ENCODE measurements at places on chromosomes 6 and 20. TPM values are rescaled to one million over a fixed set of nuclear protein-coding genes. Genes with fewer than 3 reads are reported as not detected.

DNA sequence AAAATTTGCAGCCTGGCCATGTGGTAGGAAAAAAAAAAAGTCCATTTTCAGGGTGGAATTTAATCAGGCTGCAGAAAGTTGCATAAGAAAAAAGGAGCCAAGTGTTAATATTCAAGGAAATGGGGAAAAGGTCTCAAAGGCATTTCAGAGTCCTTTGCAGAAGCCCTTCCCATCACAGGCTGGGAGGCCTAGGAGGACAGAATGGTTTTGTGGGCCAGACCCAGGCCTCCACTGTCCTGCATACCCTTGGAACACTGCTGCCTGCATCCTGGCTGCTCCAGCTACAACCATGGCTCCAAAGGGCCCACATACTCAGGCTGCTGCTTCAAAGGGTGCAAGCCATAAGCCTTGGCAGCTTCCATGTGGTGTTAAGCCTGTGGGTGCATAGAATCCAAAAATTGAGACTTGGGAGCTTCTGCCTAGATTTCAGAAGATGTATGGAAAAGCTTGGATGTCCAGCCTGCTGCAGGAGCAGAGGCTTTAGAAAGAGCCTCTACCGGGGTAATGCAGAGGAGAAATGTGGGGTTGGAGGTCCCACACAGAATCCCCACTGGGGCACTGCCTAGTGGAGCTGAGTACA is 239.0 kb upstream of the STXBP5 start:
- no peaks in the 10 kb centered on the region for H3K27me3 ChIP-seq
- H3K27ac ChIP-seq, result no peak overlapping the region
- H3K36me3 ChIP-seq, result no peaks in the 10 kb centered on the region
- no peak overlapping the region for H3K4me3 ChIP-seq
- no peaks in the 10 kb centered on the region for H3K4me1 ChIP-seq

PLG gene
- total RNA-seq, result 0.69 TPM

- no peak overlapping the region for H3K4me3 ChIP-seq
- DNase-seq, result no peak
- no peak overlapping the region for H3K27ac ChIP-seq
- H3K36me3 ChIP-seq, result no peaks in the 10 kb centered on the region
Measured at GRCh38 chr20:52469128-52469527, 277.5 kb upstream of the ZFP64 start.

- H3K4me1 ChIP-seq, result no peaks in the 10 kb centered on the region
- H3K27ac ChIP-seq, result no peak overlapping the region
- H3K27me3 ChIP-seq, result no peaks in the 10 kb centered on the region
- no peak overlapping the region for H3K4me3 ChIP-seq
- DNase-seq, result no peak
Measured at GRCh38 chr6:122153557-122153956, 245.9 kb upstream of the HSF2 start.

OOEP gene
- total RNA-seq, result not detected

- no peak overlapping the region for H3K4me3 ChIP-seq
- no peak overlapping the region for H3K27ac ChIP-seq
- H3K36me3 ChIP-seq, result no peaks in the 10 kb centered on the region
- peaks cover 34% of the 10 kb centered on the region for H3K4me1 ChIP-seq
- no peak for DNase-seq
Measured at GRCh38 chr6:46012834-46013233, 2.8 kb downstream of the CLIC5 start.

DNA sequence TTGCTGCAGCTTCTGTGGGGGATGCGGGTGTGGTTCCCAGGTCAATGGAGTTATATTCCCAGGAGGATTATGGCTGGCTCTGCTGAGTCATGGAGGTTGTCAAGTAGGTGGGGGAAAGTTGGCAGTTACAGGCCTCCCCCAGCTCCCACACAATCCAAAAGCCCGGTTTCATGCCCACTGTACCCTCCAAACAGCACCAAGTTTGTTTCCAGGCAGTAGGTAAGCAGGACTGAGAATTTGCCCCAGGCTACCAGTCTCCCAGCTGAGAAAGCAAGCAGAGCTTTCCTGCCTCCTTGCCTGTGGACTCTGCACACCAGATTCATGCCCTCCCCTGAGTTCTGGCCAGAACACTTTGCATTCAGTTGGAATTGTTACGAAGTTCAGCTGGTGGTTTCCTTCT is 578.2 kb downstream of the MEI4 start:
- no peaks in the 10 kb centered on the region for H3K27me3 ChIP-seq
- no peak overlapping the region for H3K4me3 ChIP-seq
- DNase-seq, result no peak
- no peak overlapping the region for H3K27ac ChIP-seq
- H3K36me3 ChIP-seq, result no peaks in the 10 kb centered on the region

KHDC1L gene
- 5.4 TPM for total RNA-seq

GRCh38 chr20:19120011-19120410 is 92.4 kb upstream of the SLC24A3 start:
- H3K27ac ChIP-seq, result no peak overlapping the region
- no peaks in the 10 kb centered on the region for H3K27me3 ChIP-seq

GRCh38 chr6:158286413-158286812 is 25.9 kb upstream of the TULP4 start:
- no peak overlapping the region for H3K4me3 ChIP-seq
- no peaks in the 10 kb centered on the region for H3K4me1 ChIP-seq
- no peak overlapping the region for H3K27ac ChIP-seq
- no peak for DNase-seq
- no peaks in the 10 kb centered on the region for H3K36me3 ChIP-seq

SPATA25 gene
- total RNA-seq, result 0.42 TPM

RAMACL gene
- 0.15 TPM for total RNA-seq

- no peaks in the 10 kb centered on the region for H3K4me1 ChIP-seq
- peak; percentile 35 for DNase-seq
- H3K36me3 ChIP-seq, result no peaks in the 10 kb centered on the region
- no peak overlapping the region for H3K4me3 ChIP-seq
- no peak overlapping the region for H3K27ac ChIP-seq
Measured at GRCh38 chr6:160667639-160668481, 3.8 kb upstream of the LPA start.

GRCh38 chr6:37624121-37624520 is 73.6 kb downstream of the MDGA1 start:
- no peaks in the 10 kb centered on the region for H3K36me3 ChIP-seq
- DNase-seq, result no peak
- no peaks in the 10 kb centered on the region for H3K27me3 ChIP-seq

GRCh38 chr6:34093206-34093605 is 52.7 kb downstream of the GRM4 start:
- no peaks in the 10 kb centered on the region for H3K27me3 ChIP-seq
- H3K4me3 ChIP-seq, result no peak overlapping the region
- no peak overlapping the region for H3K27ac ChIP-seq
- no peaks in the 10 kb centered on the region for H3K36me3 ChIP-seq
- no peaks in the 10 kb centered on the region for H3K4me1 ChIP-seq
- no peak for DNase-seq

DNA sequence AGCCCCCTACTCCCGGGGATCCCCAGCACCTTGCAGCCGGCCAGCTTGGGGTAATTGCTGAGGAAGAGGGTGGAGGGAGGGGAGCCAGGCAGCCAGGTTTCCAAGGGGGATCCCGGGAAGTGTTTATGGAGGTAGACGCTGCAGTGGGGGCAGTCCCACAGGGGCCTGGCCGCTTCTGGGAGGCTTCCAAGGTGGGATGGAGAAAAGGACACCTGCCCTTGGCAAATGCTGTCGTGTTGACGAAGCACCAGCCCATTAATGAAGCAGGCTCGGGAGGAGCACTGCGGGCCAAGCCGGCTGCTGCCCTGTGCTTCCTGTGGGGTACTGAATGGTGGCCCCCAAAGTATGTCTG is 82.4 kb downstream of the TMEM242 start:
- no peaks in the 10 kb centered on the region for H3K27me3 ChIP-seq
- H3K27ac ChIP-seq, result no peak overlapping the region
- H3K4me3 ChIP-seq, result no peak overlapping the region
- H3K4me1 ChIP-seq, result peaks cover 12% of the 10 kb centered on the region

RIPPLY2 gene
- total RNA-seq, result not detected

DNA sequence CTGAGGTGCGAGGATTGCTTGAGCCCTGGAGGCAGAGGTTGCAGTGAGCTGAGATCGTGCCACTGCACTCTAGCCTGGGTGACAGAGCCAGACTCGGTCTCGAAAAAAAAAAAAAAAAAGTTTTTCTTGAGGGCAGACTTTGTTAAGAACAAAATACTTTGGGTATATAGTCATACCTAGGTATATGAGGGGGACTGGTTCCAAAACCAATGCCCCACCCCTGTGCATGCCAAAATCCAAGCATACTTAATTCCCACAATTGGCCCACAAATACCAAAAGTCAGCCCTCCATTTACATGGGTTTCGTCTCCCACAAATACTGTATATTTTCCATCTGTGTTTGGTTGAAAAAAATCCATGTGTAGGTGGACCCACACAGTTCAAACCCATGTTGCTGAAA is 119.9 kb downstream of the INSM1 start:
- no peak overlapping the region for H3K4me3 ChIP-seq
- H3K27ac ChIP-seq, result no peak overlapping the region

GRCh38 chr20:40961176-40961575 is 67.4 kb upstream of the TOP1 start:
- H3K27ac ChIP-seq, result no peak overlapping the region
- H3K36me3 ChIP-seq, result no peaks in the 10 kb centered on the region
- no peaks in the 10 kb centered on the region for H3K27me3 ChIP-seq
- no peaks in the 10 kb centered on the region for H3K4me1 ChIP-seq

- no peak overlapping the region for H3K4me3 ChIP-seq
- H3K36me3 ChIP-seq, result no peaks in the 10 kb centered on the region
- DNase-seq, result no peak
- H3K4me1 ChIP-seq, result no peaks in the 10 kb centered on the region
Measured at GRCh38 chr6:54103497-54103896, 7.7 kb upstream of the MLIP start.

DNA sequence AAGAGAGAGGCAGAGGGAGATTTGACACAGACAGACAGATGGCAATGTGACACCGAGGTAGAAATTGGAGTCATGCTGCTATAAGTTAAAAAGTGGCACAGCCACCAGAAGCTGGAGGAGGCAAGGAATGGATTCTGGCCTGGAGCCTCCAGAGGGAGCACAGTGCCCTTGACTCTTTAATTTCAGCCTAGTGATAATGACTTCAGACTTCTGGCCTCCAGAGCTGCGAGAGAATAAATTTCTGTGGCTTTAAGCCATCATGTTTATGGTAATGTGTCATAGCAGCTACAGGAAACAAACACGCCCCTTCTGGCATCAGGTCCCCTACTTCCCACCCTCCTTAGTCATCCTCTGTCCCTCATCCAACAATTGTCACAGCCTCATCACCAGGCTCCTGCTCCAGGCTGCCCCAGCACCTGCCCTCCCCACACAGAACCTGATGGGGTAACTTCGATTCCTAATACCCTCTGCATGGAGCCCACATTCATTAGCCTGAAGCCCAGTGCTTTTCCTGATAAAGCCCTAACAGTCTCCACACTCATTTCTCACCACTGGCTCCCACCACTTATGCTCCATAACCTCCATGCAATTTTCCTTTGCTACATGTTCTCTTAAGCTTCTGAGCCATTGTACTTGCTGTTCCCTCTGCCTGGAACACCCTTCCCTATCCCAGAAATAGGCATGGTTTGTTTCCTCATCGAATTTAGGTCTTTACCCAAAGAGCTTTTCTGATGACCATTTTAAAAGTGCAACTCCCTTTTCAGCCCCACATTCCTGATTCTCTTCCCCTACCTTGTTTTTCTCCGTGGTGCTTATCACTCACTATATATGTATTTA is 69.7 kb upstream of the TOX2 start:
- no peaks in the 10 kb centered on the region for H3K27me3 ChIP-seq
- DNase-seq, result peak; percentile 74
- H3K4me3 ChIP-seq, result 0 out of 2 replicates have a peak overlapping the region, but pooled peaks have one; percentile 2
- H3K36me3 ChIP-seq, result no peaks in the 10 kb centered on the region
- H3K4me1 ChIP-seq, result peaks cover 6% of the 10 kb centered on the region

- H3K27ac ChIP-seq, result no peak overlapping the region
- peaks cover 11% of the 10 kb centered on the region for H3K27me3 ChIP-seq
- DNase-seq, result no peak
- no peak overlapping the region for H3K4me3 ChIP-seq
- H3K4me1 ChIP-seq, result no peaks in the 10 kb centered on the region
Measured at GRCh38 chr20:53365539-53366075, 228.0 kb downstream of the ZNF217 start.

NDUFAF5 gene
- 30.8 TPM for total RNA-seq

- no peaks in the 10 kb centered on the region for H3K27me3 ChIP-seq
- no peaks in the 10 kb centered on the region for H3K36me3 ChIP-seq
- no peak for DNase-seq
- no peak overlapping the region for H3K4me3 ChIP-seq
Measured at GRCh38 chr6:53714395-53714794, 48.8 kb upstream of the KLHL31 start.

DNA sequence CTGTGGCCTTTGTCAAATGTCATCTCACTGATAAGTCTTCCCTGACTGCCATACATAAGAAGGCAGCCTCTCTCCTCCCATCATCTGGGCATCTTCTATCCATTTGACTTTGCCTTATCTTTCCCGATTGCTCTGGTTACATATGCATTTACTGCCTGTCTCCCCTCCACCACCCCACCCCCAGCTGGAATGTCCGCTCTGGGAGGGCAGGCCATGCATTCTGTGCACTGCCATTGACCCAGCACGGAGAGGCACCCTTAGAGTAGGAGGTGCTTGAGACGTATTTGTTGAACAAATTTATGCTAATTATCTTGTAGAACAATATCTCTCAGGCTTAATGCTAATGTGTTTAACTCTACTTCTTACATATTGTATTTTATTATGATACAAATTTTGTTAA is 183.9 kb upstream of the HDAC2 start:
- no peak overlapping the region for H3K27ac ChIP-seq
- H3K4me3 ChIP-seq, result no peak overlapping the region
- peaks cover 65% of the 10 kb centered on the region for H3K27me3 ChIP-seq
- DNase-seq, result no peak
- H3K4me1 ChIP-seq, result no peaks in the 10 kb centered on the region
- no peaks in the 10 kb centered on the region for H3K36me3 ChIP-seq

GRCh38 chr6:62971976-62972658 is 239.2 kb upstream of the FKBP1C start:
- no peaks in the 10 kb centered on the region for H3K4me1 ChIP-seq
- no peak overlapping the region for H3K4me3 ChIP-seq
- no peaks in the 10 kb centered on the region for H3K27me3 ChIP-seq

DNA sequence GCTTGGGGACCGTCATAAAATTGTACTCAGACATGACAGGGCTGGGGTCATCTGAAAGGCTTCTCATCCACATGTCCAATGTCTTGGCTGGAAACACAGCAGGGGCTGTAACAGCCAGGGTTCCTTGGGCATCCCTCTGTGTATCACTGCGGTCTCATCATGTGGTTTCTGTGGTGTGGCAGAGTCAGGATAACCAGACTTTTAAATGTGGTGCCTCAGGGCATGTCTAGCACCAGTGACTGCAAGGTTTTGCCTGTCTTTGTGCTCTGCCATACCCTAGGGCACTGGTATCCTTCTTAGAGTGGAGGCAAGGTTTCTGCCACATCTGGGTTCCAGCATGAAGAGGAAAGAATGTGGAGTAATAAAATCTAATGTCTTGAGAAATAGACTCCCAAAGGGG is 124.2 kb downstream of the PLEKHG1 start:
- no peak overlapping the region for H3K27ac ChIP-seq
- H3K27me3 ChIP-seq, result no peaks in the 10 kb centered on the region
- no peak overlapping the region for H3K4me3 ChIP-seq
- H3K36me3 ChIP-seq, result no peaks in the 10 kb centered on the region
- DNase-seq, result no peak

DNA sequence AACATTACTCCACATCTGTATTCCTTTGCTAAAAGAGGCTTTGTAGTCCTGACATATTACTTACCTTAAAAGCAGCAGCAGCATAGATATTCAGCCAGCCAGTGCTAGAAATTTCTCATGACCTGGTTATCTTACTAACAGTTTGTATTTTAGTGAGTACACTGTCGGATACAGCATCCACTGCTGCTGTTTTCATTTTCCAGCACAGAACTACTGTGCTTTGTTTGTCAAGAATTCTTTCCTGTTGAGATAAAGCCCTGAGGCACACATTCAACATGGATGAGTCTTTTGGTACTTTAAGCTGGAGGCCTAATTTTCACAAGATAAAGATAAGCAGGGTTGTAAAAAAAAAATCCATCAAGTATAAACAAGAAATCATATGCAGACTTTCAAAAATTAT is 311.2 kb upstream of the OPRM1 start:
- H3K4me1 ChIP-seq, result no peaks in the 10 kb centered on the region
- H3K27ac ChIP-seq, result no peak overlapping the region
- no peak overlapping the region for H3K4me3 ChIP-seq

Data from HCT116 (cell line).